ENCODE measurements at places on chromosomes 16 and 17.

DNA sequence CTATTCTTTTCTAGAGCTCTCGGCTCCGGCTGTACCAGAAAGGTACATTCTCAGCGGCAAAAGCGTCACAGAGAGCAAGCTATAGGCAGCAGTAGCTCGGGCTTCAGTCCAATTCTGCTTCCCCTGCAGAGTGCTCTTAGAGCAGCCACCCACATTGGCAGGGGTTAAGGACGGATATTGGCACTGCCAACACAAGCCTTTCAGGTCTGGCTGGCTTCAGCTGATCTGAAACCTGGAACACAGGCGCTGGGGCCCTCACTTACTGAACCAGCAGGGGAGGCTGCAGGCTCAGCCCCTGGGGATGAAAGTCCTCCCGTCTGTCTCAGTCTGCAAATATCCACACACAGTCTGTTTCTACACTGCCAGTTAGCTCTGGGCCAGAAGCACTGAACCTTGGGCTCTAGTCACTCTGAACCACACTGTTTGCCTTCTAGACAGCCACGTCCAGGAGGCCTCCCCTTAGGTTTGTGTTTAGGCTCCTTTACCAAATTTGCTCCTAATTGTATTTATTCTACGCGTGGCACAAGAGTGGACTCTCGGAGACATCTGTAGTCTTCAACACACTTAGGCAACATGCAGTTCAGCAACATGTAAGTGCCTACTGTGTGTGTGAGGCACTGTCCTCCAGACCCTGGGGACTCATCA lies 40.1 kb downstream of the HIC1 start:
- no peak for DNase-seq

GRCh38 chr16:50747207-50747956 lies 5.5 kb downstream of the CYLD start:
- DNase-seq: no peak

GRCh38 chr17:77497578-77497934 lies 356.8 kb downstream of the SEC14L1 start:
- DNase-seq: no peak

DNA sequence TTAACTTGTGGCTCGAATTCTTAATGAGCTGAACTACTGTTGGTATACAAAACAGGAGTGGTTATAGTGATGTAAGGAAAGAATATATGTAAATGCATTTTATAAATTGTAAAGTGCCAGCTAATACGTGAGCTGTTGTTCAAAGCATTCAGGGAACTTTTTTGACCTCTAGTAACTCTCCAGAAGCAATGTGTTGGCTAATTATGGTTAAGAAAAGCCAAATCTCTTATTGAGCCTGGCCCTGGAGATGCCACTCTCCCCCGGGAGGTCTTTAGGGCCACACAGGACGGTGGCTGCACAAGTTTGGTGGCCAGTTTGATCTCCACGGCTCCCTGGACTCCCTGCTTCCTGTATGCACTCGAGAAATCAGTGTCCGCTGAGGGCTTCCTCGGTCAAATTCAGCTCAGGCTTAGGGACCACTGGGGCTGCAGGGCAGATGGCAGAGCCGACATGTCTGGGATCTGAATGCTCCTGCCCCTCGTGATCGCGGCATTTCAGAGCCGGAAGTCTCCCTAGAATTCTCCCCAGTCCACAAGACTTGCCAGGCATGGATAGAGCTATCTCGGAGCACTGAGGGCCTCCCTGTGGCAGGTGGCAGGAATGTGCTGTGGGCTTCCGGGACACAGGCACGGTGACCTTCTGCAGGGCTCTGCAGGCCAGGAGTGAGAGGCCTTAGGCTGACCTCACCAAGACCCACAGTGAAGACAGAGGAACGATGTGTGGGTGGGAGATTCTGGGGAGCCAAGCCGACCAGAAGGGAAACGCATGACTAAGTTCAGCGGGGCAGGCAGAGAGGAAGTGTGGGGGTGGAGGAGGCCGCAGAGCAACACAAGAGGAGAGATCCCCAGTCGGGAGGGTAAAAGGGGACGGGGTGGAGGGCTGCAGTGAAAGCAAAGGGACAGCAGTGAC lies 18.6 kb upstream of the PITPNM3 start:
- no peak for DNase-seq

- no peak for DNase-seq
Measured at GRCh38 chr17:49382556-49382955, 20.5 kb upstream of the ZNF652 start.

- no peak for DNase-seq
Measured at GRCh38 chr17:61376931-61377838, 22.5 kb upstream of the TBX2 start.

GRCh38 chr17:74757931-74758847 lies 9.8 kb downstream of the NHERF1 start:
- DNase-seq: no peak

- DNase-seq: no peak
Measured at GRCh38 chr17:39380144-39380543, 21.3 kb downstream of the FBXL20 start.

Data from activated T-cell treated with anti-CD3 and anti-CD28 coated beads for 1 hour (primary cell).